ENCODE measurements at places on chromosomes 5 and 9.
A peak's percentile ranks its signal among the peaks of the same experiment; 100 is the strongest.

- no peak for DNase-seq
These were observed 123.0 kb upstream of the CPEB4 start for GRCh38 chr5:173765029-173765644.

- no peak for DNase-seq
These were observed 33.6 kb downstream of the PRRT1B start for GRCh38 chr9:131578731-131579504.

DNA sequence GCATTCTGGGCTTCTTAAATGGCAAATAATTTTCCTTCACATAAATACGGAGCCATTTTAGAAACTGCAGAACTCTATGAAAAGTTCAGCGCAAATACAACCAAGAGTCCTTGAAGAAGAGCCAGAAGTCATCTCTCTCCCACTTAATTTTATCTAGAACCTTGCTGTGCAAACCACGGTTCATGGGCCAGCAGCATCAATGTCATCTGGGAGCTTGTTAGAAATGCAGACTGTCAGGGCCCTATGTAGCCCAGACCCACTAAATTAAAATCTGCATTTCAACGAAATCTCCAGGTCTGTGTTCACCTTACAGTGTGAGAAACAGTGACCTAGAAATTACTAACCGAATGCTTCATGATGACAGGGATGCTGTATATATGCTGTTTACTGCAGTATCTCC, 12.2 kb downstream of the EFNA5 start:
- DNase-seq = no peak

GRCh38 chr9:68690088-68690487, 15.0 kb upstream of the PIP5K1B start:
- no peak for DNase-seq

DNA sequence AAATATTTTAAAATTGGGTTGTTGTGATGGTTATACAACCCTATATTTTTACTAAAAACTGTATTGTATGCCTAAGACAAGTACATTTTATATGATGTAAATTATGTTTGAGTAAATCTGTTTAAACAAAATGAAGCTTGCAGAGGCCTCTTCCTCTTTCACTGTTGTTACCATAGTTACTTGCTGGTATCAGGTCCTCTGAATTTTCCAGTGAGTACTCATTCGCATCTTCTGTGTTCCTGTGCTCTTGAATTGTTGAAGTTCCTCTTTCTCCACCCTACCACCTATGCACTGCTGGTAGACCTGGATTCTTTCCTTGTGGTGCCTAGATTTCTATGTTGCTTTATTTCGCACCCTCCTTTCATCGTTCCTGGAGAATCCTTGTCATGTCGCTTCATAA, 938.5 kb upstream of the ACO1 start:
- DNase-seq = no peak

DNA sequence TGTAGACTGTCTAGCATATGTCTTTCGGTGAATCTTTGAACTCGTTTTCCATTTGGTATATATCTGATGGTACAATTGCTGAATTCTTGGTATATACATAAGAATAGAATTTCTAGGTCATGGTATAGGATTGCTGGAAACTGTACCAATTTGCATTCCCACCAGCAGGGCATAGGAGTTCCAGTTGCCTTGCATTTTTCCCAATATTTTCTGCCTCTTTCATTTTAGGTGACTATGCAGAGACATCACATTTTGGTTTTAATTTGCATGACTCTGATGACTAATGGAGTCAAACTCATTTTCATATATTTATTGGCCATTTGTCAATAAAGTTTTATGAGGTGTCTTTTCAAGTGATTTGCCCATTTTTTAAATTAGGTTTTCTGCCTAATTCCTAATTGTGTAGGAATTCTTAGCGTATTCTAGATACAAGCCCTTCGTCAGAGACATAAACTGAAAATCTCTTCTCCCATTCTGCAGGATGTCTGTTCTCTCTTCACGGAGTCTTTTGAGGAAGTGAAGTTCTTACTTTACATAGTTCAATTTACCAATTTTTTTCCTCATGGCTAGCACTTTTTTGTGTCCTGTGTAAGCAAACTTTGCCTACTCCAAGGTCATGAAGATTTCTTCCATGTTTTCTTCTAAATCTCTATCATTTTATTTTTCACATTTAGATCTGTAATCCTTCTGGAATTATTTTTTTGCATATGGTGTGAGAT, 28.9 kb upstream of the PDCD1LG2 start:
- DNase-seq = peak; percentile 13
